Smooth muscle cell of the coronary artery (primary cell): ENCODE measurements at places on chromosomes 1 and 21. TPM values are rescaled to one million over a fixed set of nuclear protein-coding genes. Genes with fewer than 3 reads are reported as not detected.

The LCE1D gene
- not detected in 2 replicates for total RNA-seq

The CR1 gene
- not detected in 2 replicates for total RNA-seq

The PRELP gene
- total RNA-seq = under 0.01 and 2.3 TPM in 2 replicates

The CD84 gene
- total RNA-seq = not detected in 2 replicates

The F3 gene
- 2.9 and 7.5 TPM in 2 replicates for total RNA-seq

The SPRR2F gene
- not detected in 2 replicates for total RNA-seq
